Central memory CD8-positive, alpha-beta T cell (primary cell): ENCODE measurements at places on chromosomes 11 and 22.

DNA sequence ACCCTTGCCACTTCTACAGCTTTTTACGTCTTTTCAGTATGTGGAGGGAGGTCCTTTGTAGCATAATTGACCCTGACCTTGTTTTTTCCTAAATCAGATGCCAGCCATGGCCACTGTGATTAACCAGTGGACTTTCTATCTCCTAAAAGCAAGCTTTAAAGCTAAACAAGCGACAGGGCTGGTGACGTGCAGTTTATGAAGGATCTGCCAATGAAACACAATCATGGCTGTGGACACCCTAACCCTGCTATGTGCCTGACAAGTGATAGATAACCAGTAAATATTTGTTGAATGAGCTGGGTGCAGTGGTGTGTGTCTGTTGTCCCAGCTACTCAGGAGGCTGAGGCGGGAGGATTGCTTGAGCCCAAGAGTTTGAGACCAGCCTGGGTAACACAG, 64.2 kb downstream of the LIF start:
- no peak overlapping the region for H3K4me3 ChIP-seq
- no peak overlapping the region for H3K27ac ChIP-seq

DNA sequence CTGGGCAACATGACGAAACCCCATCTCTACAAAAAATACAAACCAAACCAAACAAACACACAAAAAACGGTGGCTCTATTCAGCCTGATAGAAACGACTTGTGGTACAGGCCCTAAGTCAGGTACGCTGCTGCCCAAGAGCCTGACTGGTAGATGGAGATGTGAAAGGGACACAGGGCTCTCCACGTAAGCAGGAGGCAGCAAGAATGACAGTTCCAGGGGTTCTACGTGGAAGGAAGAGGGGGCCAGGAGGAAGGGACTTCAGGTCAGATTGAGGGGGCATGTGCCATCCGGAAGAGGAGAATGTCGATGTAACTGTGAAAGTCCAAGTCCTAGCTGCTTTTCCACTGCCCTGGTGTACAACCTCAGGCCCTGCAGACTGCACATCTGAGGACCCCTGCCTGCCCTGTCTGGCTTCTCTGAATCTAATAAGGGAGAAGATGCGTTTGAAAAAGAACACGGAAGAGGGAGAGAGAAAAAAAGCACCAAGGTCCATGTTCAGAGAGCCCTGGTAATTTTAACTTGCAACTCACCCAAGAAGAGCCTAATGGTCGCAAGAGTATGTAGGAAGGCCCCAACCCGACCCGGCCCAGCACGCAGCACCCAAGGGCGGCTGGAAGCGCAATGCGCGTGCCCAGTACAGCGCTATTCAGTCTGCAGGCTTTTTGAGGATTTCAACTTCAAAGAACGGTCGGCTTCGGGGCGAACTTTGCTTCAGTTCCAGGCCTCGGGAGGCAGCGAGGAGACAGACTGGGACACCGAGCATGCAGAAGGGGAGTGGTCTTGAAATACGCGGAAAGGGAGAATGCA, 909 bp upstream of the ZNRD2 start:
- H3K27me3 ChIP-seq, result no peaks in the 10 kb centered on the region
- peak overlapping the region; percentile 99 for H3K27ac ChIP-seq

DNA sequence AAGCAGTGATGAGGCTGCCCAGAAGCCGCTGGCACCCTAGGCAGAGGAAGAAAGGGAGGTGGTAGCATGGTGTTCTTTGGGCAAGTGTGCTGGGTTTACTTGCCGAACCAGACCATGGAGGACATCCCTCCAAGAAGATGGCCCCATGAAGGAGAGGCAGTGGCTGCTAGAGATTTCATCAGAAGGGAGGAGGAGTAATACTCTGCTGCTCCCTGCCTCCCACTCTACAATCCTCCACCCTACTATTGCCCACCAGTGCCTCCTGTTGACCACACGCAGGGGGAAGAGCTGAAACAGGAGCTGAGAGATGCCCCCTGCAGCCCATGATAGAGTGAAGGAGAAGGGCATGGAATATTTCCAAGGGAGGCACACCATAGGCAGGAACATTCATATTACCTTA, 51.0 kb upstream of the PRSS23 start:
- no peak overlapping the region for H3K4me3 ChIP-seq
- no peak for DNase-seq
- no peak overlapping the region for H3K27ac ChIP-seq
- H3K4me1 ChIP-seq, result no peaks in the 10 kb centered on the region
- no peaks in the 10 kb centered on the region for H3K36me3 ChIP-seq

GRCh38 chr11:128235958-128236357, 351.4 kb downstream of the ETS1 start:
- H3K4me1 ChIP-seq, result peaks cover 17% of the 10 kb centered on the region
- H3K27me3 ChIP-seq, result no peaks in the 10 kb centered on the region
- no peaks in the 10 kb centered on the region for H3K36me3 ChIP-seq

- H3K36me3 ChIP-seq, result no peaks in the 10 kb centered on the region
- no peaks in the 10 kb centered on the region for H3K27me3 ChIP-seq
- H3K27ac ChIP-seq, result no peak overlapping the region
- DNase-seq, result no peak
Observed at GRCh38 chr22:22703715-22704114, 59.3 kb downstream of the GGTLC2 start.

- no peak overlapping the region for H3K27ac ChIP-seq
- peaks cover 6% of the 10 kb centered on the region for H3K36me3 ChIP-seq
- no peak overlapping the region for H3K4me3 ChIP-seq
- peaks cover 9% of the 10 kb centered on the region for H3K4me1 ChIP-seq
Observed at GRCh38 chr11:63764340-63764678, 4.3 kb downstream of the ZFTA start.

DNA sequence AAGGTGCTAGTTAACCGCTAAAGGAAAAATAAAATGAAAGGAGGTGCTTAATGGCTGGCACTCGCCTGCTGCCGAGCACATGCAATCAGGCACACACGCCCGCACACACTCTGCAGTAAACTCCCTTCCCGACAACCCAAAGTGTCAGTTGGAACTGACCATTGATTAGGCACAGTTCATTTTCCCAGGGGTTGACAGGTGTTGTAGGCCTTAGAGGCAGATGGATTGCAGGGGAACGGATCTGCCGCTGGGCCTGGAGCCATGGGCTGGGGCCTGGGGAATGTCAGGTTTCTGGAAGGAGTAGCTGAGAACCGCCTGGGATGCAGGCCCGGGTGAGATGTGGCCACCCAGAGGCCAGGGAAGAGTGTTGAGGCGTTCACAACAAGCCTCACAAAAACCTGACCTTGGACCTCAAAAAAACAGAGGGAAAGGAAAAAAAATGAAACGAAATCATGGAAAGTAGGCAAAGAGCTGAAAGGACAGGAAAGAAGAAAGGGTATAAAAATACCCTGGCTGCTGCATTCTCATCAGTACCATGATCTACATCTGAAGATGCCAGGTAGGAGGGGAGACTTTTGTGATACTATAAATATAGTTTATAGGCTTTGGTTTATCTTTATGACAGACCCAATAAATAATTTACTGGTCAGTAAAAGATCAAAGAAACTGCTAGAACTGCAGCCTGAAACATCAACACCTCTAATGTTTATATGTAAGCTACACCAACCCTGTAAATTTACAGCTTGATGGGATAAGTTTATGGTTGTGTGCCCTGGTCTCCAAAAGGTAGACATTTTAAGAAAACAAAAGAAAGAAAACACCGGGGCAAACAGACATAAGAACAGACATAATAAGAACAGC, 313.4 kb downstream of the BUD13 start:
- peaks cover 48% of the 10 kb centered on the region for H3K27me3 ChIP-seq
- H3K36me3 ChIP-seq, result peaks cover under 1% of the 10 kb centered on the region
- no peak overlapping the region for H3K4me3 ChIP-seq
- no peak for DNase-seq

DNA sequence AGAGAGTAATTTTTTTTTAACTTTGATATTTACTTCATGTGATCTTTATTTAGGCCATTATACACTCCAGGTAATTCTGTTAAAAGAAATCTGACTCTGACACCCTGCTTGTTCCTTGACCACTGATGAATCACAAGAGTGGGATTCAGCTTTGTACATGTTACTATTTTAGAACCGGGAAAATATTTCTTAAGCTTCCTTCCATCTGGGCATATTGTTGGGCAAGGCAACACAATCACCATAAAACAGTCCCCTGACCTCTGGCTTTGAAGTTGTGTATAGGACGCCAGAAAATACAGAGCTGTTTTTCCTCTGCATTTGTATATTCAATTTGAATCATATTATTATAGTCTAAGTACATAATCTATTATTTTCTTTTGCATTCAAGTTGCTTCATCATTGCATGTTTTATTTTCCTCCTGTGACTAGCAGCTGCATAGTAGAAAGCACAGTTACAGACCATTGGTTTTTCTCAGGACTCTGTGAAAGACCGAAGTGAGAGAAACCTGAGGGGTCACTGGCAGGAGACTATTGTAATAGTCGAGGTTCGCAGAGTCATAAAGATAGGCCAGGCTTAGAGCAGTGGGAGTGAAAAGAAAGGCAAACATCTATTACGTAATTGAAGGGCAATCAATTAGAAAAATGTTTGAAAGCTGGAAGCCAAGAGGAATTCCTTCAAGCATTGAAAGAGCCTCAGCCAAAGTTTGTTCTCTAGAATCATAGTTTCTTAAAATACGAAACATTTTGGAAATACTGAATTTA, 51.8 kb upstream of the SLC36A4 start:
- H3K27me3 ChIP-seq, result peaks cover 27% of the 10 kb centered on the region
- H3K4me1 ChIP-seq, result no peaks in the 10 kb centered on the region
- H3K27ac ChIP-seq, result no peak overlapping the region

GRCh38 chr11:32071811-32072210, 19.1 kb upstream of the RCN1 start:
- H3K27me3 ChIP-seq, result peaks cover 55% of the 10 kb centered on the region
- DNase-seq, result no peak
- H3K36me3 ChIP-seq, result peaks cover 2% of the 10 kb centered on the region

DNA sequence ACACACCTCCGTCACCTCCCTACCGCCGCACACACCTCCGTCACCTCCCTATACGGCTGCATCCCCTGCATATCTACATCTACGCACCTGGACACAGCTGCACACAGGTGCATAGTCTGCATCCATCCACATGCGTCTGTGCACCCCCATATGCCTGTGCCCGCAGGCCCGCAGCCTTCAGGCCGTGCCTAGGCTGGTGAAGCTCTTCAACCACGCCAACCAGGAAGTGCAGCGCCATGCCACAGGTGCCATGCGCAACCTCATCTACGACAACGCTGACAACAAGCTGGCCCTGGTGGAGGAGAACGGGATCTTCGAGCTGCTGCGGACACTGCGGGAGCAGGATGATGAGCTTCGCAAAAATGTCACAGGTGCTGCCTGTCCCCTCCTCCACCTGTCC, 4.8 kb downstream of the PKP3 start:
- peak overlapping the region; percentile 35 for H3K4me3 ChIP-seq
- no peaks in the 10 kb centered on the region for H3K4me1 ChIP-seq
- no peak for DNase-seq

DNA sequence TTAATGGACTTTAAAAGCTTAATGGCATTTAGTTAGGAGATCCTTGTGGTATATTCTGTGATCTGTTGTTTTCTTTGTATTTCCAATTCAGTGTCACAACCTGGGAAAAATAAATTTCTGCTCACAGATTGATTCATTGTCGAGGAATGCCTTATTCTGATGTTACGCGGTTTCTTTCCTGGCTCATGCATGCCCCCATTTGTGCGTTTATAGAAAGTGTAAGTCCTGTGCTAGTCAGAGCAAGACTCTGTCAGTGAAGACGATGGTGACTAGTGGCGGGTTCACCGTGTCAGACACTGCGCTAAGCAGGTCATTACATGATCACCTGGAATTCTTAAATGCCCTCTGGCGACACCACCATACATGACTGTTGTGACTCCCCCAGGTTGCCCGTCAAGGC, 169.4 kb downstream of the TBC1D22A start:
- no peak for DNase-seq
- H3K27me3 ChIP-seq, result no peaks in the 10 kb centered on the region
- H3K4me3 ChIP-seq, result no peak overlapping the region
- H3K36me3 ChIP-seq, result peaks cover 10% of the 10 kb centered on the region

GRCh38 chr11:44043157-44043556, 4.6 kb upstream of the ACCSL start:
- no peak overlapping the region for H3K27ac ChIP-seq
- no peaks in the 10 kb centered on the region for H3K4me1 ChIP-seq
- no peaks in the 10 kb centered on the region for H3K36me3 ChIP-seq
- peaks cover 9% of the 10 kb centered on the region for H3K27me3 ChIP-seq

- no peaks in the 10 kb centered on the region for H3K27me3 ChIP-seq
- no peaks in the 10 kb centered on the region for H3K4me1 ChIP-seq
- no peak for DNase-seq
- no peak overlapping the region for H3K27ac ChIP-seq
- no peaks in the 10 kb centered on the region for H3K36me3 ChIP-seq
Observed at GRCh38 chr11:68367252-68367651, 54.9 kb downstream of the LRP5 start.

- H3K36me3 ChIP-seq, result peaks cover 1% of the 10 kb centered on the region
- H3K27me3 ChIP-seq, result peaks cover 63% of the 10 kb centered on the region
- no peak overlapping the region for H3K27ac ChIP-seq
- H3K4me1 ChIP-seq, result peaks cover 14% of the 10 kb centered on the region
- DNase-seq, result no peak
Observed at GRCh38 chr11:10930972-10931760, 73.3 kb upstream of the ZBED5 start.

GRCh38 chr11:76599041-76600013, 71.2 kb downstream of the LRRC32 start:
- no peak overlapping the region for H3K4me3 ChIP-seq
- no peaks in the 10 kb centered on the region for H3K36me3 ChIP-seq
- H3K4me1 ChIP-seq, result no peaks in the 10 kb centered on the region
- no peak for DNase-seq

GRCh38 chr11:125883375-125883774, 4.1 kb upstream of the HYLS1 start:
- H3K36me3 ChIP-seq, result peaks cover 17% of the 10 kb centered on the region
- H3K4me1 ChIP-seq, result peaks cover 11% of the 10 kb centered on the region
- H3K27ac ChIP-seq, result no peak overlapping the region
- H3K4me3 ChIP-seq, result no peak overlapping the region
- DNase-seq, result no peak

GRCh38 chr22:25051073-25051472, 98.6 kb downstream of the KIAA1671 start:
- peaks cover 4% of the 10 kb centered on the region for H3K36me3 ChIP-seq
- H3K27me3 ChIP-seq, result no peaks in the 10 kb centered on the region
- no peak overlapping the region for H3K27ac ChIP-seq
- H3K4me1 ChIP-seq, result peaks cover 22% of the 10 kb centered on the region
- DNase-seq, result no peak

- no peaks in the 10 kb centered on the region for H3K36me3 ChIP-seq
- no peaks in the 10 kb centered on the region for H3K27me3 ChIP-seq
- no peaks in the 10 kb centered on the region for H3K4me1 ChIP-seq
- no peak overlapping the region for H3K27ac ChIP-seq
Observed at GRCh38 chr22:33240888-33241475, 182.8 kb upstream of the SYN3 start.

DNA sequence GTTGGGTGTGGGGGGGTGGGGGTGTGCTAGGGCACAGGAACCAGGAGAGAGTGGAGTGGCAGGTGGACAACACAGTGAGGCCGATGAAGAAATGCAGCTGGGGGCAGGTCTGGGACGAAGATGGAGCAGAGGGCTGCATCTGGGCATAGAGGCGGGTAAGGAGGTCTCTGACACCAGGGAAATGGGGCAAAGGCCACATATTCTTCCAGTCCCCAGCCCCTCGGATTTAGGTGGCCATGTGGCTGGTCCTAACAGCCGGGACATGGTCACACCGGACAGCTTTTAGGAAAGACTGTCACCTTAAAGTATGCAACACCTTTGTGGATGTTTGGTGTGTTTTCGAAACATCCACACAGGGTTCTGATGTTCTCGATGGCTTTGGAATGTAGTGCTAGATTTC, 5.0 kb upstream of the PARVG start:
- no peaks in the 10 kb centered on the region for H3K27me3 ChIP-seq
- no peak overlapping the region for H3K27ac ChIP-seq
- DNase-seq, result no peak
- H3K4me1 ChIP-seq, result peaks cover 7% of the 10 kb centered on the region
- H3K4me3 ChIP-seq, result no peak overlapping the region
